ENCODE measurements at places on chromosomes 6 and 20. TPM values are rescaled to one million over a fixed set of nuclear protein-coding genes. Genes with fewer than 3 reads are reported as not detected.

DNA sequence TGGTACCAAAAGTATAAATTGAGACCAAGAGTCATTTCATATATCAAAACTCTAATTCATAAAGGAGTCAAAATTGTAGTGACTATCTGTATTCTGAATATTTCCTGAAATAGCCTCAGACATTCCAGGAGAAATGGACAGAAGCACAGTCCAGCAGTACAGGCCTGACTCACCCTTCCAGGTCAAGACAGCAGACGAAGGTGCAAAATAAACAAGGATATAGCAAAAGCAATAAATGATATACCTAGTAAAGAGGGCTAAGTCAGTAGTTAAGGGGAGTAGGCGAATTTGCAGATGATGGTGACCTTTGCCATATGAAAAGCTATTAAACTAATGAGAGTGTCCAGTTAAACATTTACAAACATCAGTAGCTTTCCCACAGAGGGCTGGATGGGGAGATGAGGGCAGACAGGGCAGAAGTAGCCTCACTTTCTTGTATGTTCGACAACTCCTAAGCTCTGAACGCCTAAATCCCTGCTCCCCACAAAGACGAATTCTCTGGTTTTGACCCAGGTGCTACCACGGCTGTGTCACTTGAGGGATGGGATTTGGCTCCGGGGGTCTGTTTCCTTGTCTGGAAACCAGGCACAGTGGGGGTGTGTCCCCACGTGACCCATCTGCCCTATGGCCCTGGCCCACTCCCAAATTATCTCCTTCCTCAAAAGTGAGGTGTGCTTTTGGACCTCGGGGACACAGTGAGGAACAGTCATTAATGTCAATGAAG lies 3.6 kb upstream of the SLC52A3 start:
- DNase-seq: no peak

- no peak for DNase-seq
Observed at GRCh38 chr6:21808045-21808470, 214.5 kb downstream of the SOX4 start.

CLPSL1 gene
- polyA plus RNA-seq: not detected

GRCh38 chr6:43258807-43259686 lies 15.8 kb downstream of the TTBK1 start:
- no peak for DNase-seq

GRCh38 chr20:46275091-46275490 lies 33.2 kb downstream of the CDH22 start:
- DNase-seq: no peak

- DNase-seq: no peak
Observed at GRCh38 chr20:59945175-59945574, 5.0 kb downstream of the FAM217B start.

- DNase-seq: peak; percentile 46
Observed at GRCh38 chr20:31474758-31475427, at the start of the genes DEFB124 and REM1. TSS of gene DEFB124 (minus strand) at chr20:31475127. CDS start at chr20:31473013, 2,114 bp downstream. TSS of gene REM1 (plus strand) at chr20:31475288. CDS start at chr20:31476446, 1,158 bp downstream.

SAMD3 gene
- polyA plus RNA-seq: 1.4 TPM

CST3 gene
- 157 TPM for polyA plus RNA-seq

- DNase-seq: no peak
Observed at GRCh38 chr6:32064706-32065105, 26.5 kb downstream of the CYP21A2 start.

DNA sequence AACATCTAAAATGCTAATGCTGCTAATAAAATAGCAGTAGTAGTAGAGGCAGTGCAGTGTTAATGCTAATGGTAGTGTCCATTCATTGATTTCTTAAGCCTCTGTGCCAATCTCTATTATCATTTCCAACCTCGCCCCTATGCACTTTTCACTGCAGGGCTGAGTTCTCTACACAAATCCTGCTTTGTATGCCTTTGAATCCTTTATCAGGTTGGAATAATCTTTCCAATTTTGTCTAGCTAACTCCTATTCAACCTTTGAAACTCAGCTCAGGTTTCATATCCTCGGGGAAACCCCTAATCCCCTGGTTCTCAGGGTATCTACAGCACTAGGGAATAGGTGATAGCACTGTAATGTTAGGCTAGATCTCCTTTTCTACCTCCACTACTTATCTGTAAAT lies 284.0 kb upstream of the RUNX2 start:
- DNase-seq: no peak

- no peak for DNase-seq
Observed at GRCh38 chr6:148829415-148830101, 82.7 kb downstream of the UST start.

GRCh38 chr6:53725791-53726575 lies 60.4 kb upstream of the KLHL31 start:
- DNase-seq: peak; percentile 73

DNA sequence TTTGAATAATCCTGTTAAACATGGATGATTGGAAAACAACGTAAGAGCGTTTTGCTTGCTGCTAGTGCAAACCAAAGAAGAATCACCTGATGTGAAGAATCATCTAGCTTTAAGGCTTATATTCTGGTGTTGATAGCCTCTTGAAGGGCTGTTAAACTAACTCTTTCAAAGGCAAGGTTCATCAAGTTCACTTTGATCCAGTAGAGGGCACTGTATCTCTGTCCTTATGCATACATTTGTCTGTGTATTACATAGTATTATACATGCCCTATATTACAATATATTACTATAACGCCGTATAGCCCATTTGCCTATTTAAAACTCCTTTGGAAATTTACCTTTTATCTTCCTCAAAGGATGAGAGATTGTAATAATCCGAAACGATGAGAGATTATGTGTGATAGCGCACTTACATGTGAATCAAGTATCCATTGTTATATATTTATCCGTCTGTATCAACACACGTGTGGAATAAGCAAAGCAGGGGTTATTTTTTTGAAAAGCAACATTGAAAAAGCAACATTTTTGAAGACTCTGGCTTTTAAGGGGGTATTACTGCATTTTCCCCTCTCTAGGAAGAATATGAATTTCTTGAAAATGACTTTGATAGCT lies 50.8 kb upstream of the NRN1 start:
- DNase-seq: peak; percentile 17

DNA sequence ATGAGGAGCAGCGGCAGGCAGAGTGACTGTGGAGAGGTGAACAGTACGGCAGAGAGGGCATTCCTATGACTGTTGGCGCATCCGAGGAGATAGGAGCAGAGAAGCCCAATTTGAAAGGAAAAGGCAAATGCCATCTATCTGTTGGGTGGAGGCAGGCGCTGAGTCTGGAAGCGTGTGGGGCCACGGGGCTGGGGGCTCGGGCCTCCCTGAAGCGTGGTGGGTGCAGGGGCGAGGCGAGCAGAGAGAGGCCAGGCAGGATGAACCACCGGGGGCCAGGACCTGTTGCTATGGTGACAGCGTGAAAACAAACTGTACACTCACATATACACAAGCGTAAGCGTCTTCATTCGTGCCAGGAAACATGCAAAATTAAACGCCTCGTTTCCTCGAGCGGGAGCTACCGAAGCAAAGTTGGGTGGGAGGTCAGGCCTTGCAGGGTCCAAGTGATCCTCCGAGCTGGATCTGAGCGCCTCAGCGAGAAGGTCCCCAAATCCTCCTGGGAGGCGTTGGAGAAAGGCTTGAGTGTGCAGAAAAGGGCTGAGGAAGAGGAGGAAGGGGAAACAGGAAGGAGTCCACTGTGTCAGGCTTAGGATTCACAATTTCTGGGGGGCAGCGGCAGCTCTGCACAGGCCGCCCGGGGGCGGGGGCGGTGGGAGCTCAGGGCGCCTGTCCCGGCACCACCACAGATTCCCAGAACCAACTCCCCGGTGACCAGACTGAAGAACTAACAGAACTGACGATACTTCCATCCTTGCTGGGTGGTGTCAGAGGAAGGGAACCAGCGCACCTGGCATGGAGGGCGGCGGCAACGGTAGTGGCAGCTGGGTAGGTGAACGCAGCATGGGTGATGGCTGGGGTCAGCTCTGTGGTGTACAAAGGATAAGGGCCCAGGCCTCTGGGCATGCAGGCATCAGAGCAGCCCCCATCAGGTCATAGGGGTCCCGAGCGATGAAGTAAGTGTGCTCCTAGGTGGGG lies 68.2 kb downstream of the KHDC1L start:
- DNase-seq: no peak

DNA sequence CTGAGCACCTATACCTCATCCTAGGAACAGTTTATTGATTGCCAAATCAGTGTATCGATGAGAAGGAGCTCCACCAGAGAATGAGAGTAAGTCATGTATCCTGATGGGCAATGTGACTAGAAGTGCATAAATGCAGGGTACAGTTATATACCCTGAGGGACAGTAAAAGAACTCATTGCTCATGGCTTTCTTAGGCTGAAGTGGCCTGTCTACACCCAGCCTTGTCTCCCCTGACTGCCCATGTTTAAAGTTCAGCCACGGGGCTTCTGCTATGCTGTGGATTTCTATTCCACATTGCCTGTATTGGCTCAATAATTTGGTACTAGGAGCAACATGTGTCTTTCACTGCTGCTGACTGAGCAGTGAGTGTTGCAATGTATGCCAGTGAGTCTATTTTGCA lies 400.4 kb upstream of the IMPG1 start:
- DNase-seq: no peak

- DNase-seq: no peak
Observed at GRCh38 chr6:52534966-52535390, 41.9 kb downstream of the TRAM2 start.

- no peak for DNase-seq
Observed at GRCh38 chr6:12415980-12416598, 125.9 kb downstream of the EDN1 start.

- no peak for DNase-seq
Observed at GRCh38 chr6:68038815-68039408, 596.2 kb upstream of the ADGRB3 start.

DNA sequence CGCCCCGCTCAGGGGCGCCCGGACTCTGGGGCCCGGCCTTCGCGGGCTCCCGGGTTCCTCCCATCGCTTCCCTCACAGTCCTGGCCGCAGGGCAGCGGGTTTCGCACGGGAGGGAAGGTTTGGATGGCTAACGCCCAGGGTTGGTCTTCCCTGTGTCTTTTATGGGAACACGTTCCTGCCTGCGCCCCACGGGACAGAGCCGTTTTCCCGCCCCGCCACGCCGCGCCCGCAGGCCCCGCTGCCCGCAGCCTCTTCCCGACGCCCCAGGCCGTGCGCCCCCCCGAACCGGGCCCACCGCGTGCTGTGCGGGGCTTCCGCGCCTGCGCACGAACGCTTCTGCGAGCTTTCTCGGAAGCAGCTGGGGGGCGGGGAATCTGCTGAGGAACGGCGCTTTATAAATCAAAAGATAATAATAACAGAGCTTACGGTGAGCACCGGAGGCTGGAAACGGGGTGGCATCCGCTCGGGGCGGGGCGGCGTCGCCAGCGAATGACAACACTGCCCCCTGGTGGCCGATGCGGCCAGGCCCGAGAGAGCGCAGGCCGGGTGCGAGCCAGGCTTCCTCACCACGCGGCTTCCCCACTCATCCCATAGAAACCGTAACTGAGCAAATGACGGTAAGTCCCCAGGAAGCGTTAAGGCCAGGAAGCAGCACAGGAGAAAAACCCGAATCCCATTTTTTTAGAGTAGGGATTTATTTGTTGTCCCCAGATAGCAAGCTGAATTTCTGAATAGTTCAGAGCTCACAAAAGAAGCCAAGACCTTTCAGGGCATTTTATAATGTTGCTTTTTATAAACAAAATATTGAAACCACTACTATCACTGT lies 116.4 kb downstream of the MYLK4 start:
- DNase-seq: peak; percentile 85

- no peak for DNase-seq
Observed at GRCh38 chr20:20783450-20783849, 71.0 kb upstream of the RALGAPA2 start.

- no peak for DNase-seq
Observed at GRCh38 chr6:44642349-44642748, 254.8 kb downstream of the CDC5L start.

GRCh38 chr6:98839781-98840361 lies 5.5 kb downstream of the POU3F2 start:
- no peak for DNase-seq

LAMA4 gene
- polyA plus RNA-seq: 219 TPM

GRCh38 chr6:37033255-37033654 lies 27.8 kb downstream of the FGD2 start:
- DNase-seq: no peak

SNAP91 gene
- polyA plus RNA-seq: 1.0 TPM

KPNA5 gene
- polyA plus RNA-seq: 31.5 TPM

ABHD16B gene
- not detected for polyA plus RNA-seq

- no peak for DNase-seq
Observed at GRCh38 chr6:8017276-8017701, 46.9 kb downstream of the BLOC1S5 start.

GRCh38 chr6:117503211-117503610 lies 20.7 kb downstream of the DCBLD1 start:
- no peak for DNase-seq

POM121L2 gene
- polyA plus RNA-seq: not detected

GRCh38 chr6:7147051-7147671 lies 39.4 kb downstream of the RREB1 start:
- no peak for DNase-seq

GRCh38 chr20:24441661-24442060 lies 27.8 kb upstream of the SYNDIG1 start:
- no peak for DNase-seq

HCK gene
- 3.5 TPM for polyA plus RNA-seq

DUSP15 gene
- polyA plus RNA-seq: 9.5 TPM

GRCh38 chr6:38404355-38404754 lies 235.4 kb downstream of the BTBD9 start:
- DNase-seq: no peak

GRCh38 chr20:22583773-22584521 lies 425 bp downstream of the FOXA2 start:
- DNase-seq: peak; percentile 77

- no peak for DNase-seq
Observed at GRCh38 chr6:109081026-109081425, 13.6 kb downstream of the SESN1 start.

GRM1 gene
- 0.05 TPM for polyA plus RNA-seq

CAGE1 gene
- polyA plus RNA-seq: 0.09 TPM

GRCh38 chr6:53353624-53354023 lies 4.9 kb upstream of the ELOVL5 start:
- DNase-seq: no peak

DNA sequence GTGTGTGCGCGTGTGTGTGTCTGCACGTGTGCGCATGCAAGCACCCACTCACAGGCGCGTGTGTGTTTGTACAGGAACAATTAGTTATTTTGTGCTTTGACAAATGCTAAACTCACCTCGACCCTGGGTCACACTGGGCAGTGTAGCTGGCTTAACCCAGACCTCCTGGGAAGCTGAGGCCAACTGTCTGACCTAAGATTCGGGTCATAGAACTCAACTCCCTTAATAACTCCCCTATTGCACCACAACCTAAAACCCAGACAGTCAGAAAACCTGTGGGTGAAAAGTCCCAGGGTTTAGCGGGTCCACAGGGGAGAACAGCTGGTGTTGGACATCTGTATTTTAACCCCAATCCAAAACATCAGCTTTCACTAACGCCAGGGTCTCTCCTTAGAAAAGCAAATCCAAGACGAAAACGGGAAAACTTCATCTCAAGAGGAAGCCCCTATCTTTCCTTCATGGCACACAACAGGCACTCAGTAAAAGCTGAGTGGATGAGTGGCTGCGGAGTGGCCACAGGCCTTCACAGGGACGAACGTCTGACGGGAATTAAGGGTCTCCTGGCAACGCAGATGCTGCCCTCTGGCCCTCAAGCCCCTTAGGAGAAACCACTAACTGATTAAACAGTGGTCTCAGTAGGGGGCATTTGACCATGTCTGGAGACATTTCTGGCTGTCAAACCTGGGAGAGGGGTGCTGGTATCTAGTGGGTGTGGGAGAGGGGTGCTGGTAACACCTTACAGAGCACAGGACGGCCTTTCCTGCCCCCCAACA lies 4.5 kb downstream of the PMEPA1 start:
- DNase-seq: no peak

- DNase-seq: no peak
Observed at GRCh38 chr20:44479643-44480042, 4.0 kb downstream of the TTPAL start.

SSTR4 gene
- polyA plus RNA-seq: 0.13 TPM

All from right lung (tissue), 10 donors.